ENCODE measurements at places on chromosomes 7 and 10. TPM values are rescaled to one million over a fixed set of nuclear protein-coding genes. Genes with fewer than 3 reads are reported as not detected.

The BICC1 gene
- 48.7 TPM for polyA plus RNA-seq

- no peak for DNase-seq
Observed at GRCh38 chr7:157488281-157488680, 151.5 kb downstream of the DNAJB6 start.

DNA sequence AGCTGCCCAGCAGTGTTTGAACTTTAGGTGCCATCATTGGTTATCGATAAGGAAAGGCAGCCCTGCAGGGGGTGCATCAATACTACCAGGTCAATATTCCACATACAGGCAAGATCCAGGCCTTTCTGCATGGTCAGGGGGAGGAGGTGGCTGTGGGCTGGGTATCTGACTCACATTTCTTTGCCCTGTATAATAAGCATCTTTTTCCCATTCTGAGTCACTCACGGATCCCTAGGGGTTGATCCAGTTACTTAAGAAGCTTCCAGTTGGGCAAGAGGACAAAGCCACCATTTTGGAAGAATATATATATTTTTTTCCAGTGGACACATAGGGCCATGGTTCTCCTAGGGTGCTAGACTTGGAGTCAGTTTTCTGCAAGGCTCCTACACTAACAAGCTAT is 114.2 kb upstream of the HABP2 start:
- no peak for DNase-seq

GRCh38 chr7:32428546-32428945 is 61.6 kb downstream of the LSM5 start:
- DNase-seq: no peak

The CTTNBP2 gene
- 27.5 TPM for polyA plus RNA-seq

Measured in left renal pelvis (tissue), 4 donors.